ENCODE measurements at places on chromosomes 6 and 20. TPM values are rescaled to one million over a fixed set of nuclear protein-coding genes. Genes with fewer than 3 reads are reported as not detected.

NOX3 gene
- not detected for total RNA-seq

VSTM2L gene
- 3.2 TPM for total RNA-seq

ERVFRD-1 gene
- not detected for total RNA-seq

GPX5 gene
- total RNA-seq = not detected

YIPF3 gene
- total RNA-seq = 166 TPM

PCK1 gene
- not detected for total RNA-seq

DLL1 gene
- 0.16 TPM for total RNA-seq

BEND6 gene
- total RNA-seq = 4.0 TPM

OXT gene
- not detected for total RNA-seq

NFS1 gene
- total RNA-seq = 28.8 TPM

AP5S1 gene
- 22.4 TPM for total RNA-seq

GPR6 gene
- not detected for total RNA-seq

CRISP2 gene
- total RNA-seq = not detected

ULBP2 gene
- 10.7 TPM for total RNA-seq

PHACTR1 gene
- under 0.01 TPM for total RNA-seq

TCF15 gene
- total RNA-seq = not detected

ENPP1 gene
- total RNA-seq = 0.81 TPM

MAN1A1 gene
- 32.7 TPM for total RNA-seq

FAM135A gene
- total RNA-seq = 9.4 TPM

MAPK13 gene
- 3.8 TPM for total RNA-seq

DPPA5 gene
- total RNA-seq = not detected

ALDH8A1 gene
- total RNA-seq = not detected

C6orf118 gene
- total RNA-seq = not detected

BRD2 gene
- 100 TPM for total RNA-seq

COL21A1 gene
- total RNA-seq = 31.8 TPM

CST4 gene
- total RNA-seq = not detected

ZSCAN31 gene
- 10.5 TPM for total RNA-seq

TNXB gene
- total RNA-seq = 41.5 TPM

SLC22A2 gene
- not detected for total RNA-seq

ELOVL2 gene
- 7.0 TPM for total RNA-seq

GABRR1 gene
- total RNA-seq = not detected

PI16 gene
- not detected for total RNA-seq

LSM2 gene
- total RNA-seq = 37.3 TPM

WFDC5 gene
- not detected for total RNA-seq

RBPJL gene
- not detected for total RNA-seq

ABHD16B gene
- not detected for total RNA-seq

PRICKLE4 gene
- total RNA-seq = not detected

PFDN4 gene
- total RNA-seq = 58.7 TPM

COL9A3 gene
- 22.5 TPM for total RNA-seq

TASP1 gene
- 7.5 TPM for total RNA-seq

IP6K3 gene
- total RNA-seq = not detected

NKX2-4 gene
- total RNA-seq = not detected

HLA-G gene
- not detected for total RNA-seq

BACH2 gene
- total RNA-seq = 1.3 TPM

GTSF1L gene
- total RNA-seq = not detected
